ENCODE measurements at places on chromosomes 4 and X. TPM values are rescaled to one million over a fixed set of nuclear protein-coding genes. Genes with fewer than 3 reads are reported as not detected.

DNA sequence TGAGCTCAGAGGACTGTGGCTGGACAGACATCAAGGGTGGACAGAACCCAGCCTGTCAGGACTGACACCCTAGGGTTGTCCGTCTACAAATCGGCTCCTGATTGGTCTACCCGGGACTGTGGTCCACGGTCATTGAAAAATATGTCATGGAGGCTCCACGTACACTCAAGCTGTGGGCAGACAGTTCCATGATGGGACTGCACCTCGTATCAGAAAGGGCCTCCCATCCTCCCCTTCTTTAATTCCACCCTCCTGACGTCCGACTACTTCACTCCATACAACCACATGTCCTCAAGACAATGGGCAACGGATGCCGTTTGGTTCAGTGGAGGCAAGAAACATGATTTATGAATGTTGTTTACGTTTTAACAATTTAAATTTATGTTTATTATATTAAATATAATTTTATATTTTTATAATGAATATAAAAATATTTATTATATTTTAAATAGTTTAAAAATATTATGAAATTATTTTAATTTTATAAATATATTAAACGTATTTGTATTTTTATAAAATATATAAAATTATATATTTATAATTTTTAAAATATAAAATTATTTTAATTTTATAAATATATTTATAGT lies 58.0 kb upstream of the SHOX start:
- DNase-seq, result no peak

- DNase-seq, result no peak
These were observed 36.5 kb downstream of the ERVMER34-1 start for GRCh38 chr4:52714597-52715254.

- peak; percentile 42 for DNase-seq
These were observed 299.3 kb downstream of the CAMK2D start for GRCh38 chr4:113462286-113462685.

DNA sequence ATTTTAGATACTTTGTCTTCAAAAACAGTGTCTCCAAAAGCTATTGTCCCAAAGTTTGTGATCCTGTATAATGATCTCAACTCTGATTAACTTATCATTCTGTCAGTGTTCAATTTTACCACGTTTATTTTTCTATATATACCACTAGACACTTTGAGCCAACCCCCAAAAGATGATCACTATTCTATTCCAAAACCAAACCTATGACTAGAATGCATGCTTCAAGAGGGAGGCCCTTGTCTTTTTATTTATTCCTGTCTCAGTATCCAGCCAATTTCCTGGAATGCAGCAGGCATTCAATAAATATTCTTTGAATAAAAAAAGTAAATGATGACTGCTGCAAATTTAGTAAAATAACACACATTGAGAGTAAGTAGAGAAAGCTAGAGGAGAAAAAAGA lies 275.6 kb downstream of the LDB2 start:
- DNase-seq, result no peak

DNA sequence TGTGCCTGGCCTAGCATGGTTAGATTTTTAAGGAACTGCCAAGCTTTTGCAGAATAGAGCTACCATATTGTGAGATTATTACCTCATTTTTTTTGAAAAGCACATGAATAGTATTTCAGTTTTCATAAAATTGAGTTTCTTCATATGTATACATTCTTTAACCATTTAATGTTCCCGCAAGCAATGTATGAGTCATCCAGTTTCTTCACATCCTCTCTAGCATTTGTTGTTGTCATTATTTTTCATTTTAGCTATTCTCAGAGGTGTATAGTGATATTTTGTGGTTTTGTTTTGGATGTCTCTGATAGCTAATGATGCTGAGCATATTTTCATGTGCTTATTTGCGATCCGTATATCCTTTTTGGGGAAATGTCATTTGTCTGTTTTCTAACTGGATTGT lies 74.9 kb downstream of the GLUD2 start:
- DNase-seq, result no peak

- no peak for DNase-seq
These were observed 251.1 kb upstream of the DIAPH2 start for GRCh38 chrX:96433409-96434077.

- no peak for DNase-seq
These were observed 100.0 kb downstream of the SH3KBP1 start for GRCh38 chrX:19787305-19787815.

DNA sequence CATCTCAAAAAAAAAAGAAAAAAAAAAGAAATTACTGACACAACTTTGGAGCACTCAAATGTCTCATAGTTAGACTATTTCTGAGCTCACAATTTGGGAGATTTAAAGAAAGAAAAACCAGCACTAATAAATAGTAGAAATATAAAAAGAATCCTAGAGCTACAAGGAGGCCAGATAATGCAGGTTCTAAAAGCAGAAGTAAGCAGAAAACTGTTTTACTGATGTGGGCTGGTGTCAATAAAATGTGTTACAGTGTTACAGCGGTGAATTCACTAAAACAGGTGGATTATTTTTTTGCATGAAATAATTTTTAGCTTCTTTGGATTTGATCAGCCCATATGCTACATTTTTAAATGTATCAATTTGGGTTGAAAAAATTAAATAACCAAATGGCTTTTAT lies 375.9 kb downstream of the GPM6A start:
- DNase-seq, result no peak

DNA sequence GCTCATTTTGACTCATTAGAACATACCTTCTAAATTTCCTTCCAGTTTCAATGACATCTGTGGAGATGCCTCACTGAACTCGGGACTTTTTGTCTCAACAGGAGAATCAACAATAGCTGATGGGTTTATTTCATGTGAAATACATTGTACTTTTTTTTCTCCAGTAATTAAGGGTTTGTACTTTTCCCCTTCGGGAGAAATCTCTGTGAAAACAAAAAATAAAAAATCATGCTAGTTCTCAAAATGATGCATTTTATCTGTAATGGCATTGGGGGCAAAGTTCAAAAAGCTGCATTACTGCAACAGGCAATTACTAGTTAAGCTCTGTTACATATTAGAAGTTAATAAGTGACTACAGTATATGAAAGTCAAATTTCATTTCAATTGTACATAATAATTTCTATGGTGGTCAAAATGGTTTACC lies 167.3 kb upstream of the SH3RF1 start:
- DNase-seq, result no peak

GRCh38 chr4:107210450-107211239 lies 174.5 kb upstream of the DKK2 start:
- no peak for DNase-seq

GRCh38 chrX:36909676-36910030 lies 98.5 kb upstream of the FAM47C start:
- no peak for DNase-seq

The GPC3 gene
- 220 TPM for total RNA-seq

The BEX5 gene
- total RNA-seq, result 0.92 TPM

The IL21 gene
- total RNA-seq, result not detected

The OTC gene
- not detected for total RNA-seq

The NMU gene
- 6.2 TPM for total RNA-seq
